ENCODE measurements at places on chromosomes 6 and 20.

DNA sequence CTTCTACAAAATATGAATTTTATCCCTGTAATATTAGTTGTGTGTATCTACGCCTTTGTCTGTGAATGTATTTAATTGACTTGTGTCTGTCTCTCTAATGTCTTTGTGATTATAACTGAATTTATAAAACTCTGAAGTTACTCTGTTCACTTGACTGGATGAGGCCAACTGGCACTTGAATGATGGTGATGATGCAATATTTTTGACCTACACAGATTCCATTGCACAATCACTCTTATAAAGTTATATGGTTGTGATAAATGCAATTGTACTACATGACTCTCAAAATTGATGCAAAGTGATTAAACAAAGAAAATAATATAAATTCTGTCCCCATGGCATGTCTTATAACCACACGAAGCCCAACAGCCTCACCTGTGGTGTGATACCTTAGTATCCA, 287.3 kb upstream of the PLN start:
- DNase-seq, result no peak

- no peak for DNase-seq
Measured at GRCh38 chr6:85473748-85474147, 23.9 kb downstream of the NT5E start.

GRCh38 chr6:117908246-117909068, 1.4 kb downstream of the SLC35F1 start:
- no peak for DNase-seq

DNA sequence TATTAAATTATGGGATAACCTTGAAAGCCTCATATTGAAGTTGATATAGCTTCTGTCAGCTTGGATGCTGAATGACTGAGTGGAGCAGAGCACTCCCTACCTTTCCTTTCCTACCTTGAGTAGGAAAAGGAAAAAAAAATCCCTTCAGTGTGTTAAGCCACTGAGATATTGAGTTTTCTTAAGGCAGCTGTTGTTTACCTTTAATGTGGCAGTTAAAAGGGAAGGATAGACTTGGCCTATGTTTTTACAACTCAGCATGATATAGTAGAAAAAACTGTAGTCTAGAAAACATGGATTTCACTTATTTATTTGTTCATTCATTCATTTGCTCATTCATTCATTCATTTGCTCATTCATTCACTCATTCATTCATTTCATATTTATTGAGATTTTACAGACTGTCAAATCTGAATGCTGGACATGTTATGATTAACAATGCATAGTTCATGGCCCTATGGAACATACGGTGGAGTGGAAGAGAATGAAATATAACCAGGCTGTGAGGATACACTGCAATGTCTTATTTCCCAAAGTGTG, 131.5 kb upstream of the MAN1A1 start:
- no peak for DNase-seq

DNA sequence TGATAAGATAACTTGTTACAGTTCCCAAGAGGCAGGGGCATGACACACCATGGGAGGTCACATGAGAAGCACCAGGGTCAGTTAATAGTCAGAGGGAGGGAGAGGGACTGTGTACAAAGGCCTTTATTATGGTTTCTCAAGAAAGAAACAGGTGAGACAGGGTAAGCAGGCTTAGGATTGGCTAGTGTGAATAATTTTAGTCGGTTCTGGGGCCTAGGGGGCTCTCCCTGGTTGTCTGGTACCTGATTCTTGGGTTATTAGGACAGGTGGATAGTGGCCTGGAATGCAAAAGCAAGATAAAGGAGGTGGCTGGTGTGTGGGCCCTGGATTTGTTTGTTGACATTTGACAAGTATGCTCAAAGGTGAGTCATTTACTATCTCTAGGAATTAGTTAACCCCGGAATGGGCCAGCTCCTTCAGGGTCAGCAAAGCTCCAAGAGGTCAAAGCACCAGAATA, 49.4 kb upstream of the MCUR1 start:
- no peak for DNase-seq

- no peak for DNase-seq
Measured at GRCh38 chr6:115891111-115891669, 169.5 kb downstream of the FRK start.

- DNase-seq, result peak; percentile 88
Measured at GRCh38 chr6:155216312-155217046, 47.3 kb upstream of the CLDN20 start.

DNA sequence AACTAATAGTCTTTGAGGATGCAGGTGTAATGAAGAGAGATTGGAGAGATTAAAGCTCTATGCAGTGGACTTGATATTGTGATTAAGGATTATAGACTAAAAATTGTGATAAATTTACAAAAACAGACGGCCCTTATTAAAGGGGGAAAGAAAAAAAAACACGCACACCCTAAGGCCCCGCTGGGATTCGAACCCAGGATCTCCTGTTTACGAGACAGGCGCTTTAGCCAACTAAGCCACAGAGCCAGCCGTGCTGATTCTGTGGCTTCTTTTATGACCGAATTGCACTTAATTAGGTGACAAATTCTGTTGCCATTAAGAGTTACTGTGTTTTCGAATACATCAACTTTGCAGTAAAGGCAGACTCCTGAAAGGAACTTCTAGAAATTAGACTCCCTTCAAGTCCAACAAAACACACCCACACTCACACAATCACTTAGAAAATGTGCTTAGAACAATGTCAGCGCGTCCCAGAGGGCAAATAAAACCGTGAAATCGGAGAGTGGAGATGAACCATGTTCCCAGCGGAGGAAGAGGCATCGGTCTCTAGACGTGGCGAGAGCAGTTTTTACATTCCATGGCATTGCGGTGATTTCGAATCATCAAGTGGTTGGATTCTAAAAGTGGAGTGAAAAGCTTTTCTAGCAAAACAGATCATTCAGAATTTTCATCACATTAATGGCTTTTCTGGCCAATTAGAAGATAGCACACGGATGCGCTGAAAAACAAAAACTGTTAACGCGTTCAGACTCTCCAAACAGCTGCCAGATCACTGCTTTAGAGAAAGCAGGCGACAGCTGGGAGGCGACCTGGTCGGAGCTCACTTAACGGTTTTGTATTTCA, 122.6 kb downstream of the GPX5 start:
- peak; percentile 85 for DNase-seq

DNA sequence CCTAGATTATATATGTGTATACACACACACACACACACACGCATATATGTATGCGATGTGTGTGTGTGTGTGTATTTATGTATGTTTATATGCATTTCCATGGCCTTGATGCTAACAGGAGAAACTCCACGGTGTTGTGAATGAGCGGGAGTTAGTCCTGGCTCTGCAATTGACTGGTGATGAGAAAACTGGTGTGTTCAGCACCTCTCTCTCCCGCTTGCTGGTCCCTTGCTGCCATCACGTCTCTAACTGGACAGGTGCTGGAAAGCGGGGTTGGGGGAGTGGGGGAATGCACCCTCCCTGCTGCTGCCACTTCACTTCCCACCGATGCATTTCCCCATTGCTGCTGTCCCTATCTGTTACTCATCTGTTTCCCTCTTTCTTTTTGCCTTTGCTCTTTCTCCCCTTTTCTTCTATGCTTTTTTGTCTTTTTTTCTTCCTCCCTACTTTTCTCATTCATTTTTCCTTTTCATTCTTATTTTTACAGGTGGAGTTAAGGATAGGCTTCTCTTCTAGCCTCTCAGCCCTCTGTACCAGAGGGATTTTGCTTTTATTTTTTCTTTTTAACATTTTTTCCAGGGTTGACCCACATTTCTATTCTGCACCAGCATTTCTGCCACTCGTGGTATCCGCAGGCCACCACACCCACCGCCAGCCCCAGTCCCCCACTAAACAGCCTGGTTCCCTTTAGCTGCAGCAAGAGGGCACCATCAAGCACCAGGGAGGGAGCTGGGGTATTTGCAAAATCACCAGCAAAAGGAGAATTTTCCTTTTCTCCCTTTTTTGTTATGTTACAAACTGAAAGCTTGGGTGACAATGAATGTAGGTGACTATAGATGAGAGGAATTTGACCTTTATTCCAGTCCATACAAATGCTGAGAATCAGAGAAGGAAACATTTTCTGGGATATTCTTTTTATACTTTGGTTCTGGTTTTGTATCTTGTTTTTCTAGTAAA, 115.6 kb downstream of the TCP11 start:
- DNase-seq, result no peak

DNA sequence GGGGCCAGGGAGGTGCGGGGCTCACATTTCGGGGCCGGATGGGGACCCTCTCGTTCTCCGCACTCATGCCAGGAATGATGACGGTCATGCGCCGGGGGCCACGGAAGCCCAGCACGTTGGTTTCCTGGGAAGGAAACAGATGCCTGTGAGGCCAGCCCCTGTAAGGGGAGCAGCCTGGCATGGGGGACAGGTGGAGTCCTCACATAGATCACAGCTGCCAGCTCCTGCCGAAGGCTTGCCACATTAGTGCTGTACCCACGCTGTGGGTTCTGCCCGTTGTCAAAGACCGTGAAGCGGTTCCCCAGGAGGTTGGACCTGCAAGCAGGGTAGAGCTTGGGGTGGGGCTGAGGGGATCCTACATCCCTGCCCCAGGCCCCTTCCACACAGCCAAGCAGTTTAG, 6.7 kb upstream of the TEAD3 start:
- no peak for DNase-seq

All from NCI-H2227 treated with DMSO at 0.1 percent for 48 hours (cell line).